ENCODE measurements at places on chromosomes 16 and 17.

- peak; percentile 98 for DNase-seq
Observed at GRCh38 chr17:44137891-44138709, 3.6 kb upstream of the HROB start.

- DNase-seq, result no peak
Observed at GRCh38 chr17:12709063-12709462, 43.4 kb downstream of the MYOCD start.

- no peak for DNase-seq
Observed at GRCh38 chr17:40675905-40676304, 10.9 kb upstream of the KRT222 start.

GRCh38 chr17:32920293-32920692 is 7.7 kb upstream of the TMEM98 start:
- no peak for DNase-seq

DNA sequence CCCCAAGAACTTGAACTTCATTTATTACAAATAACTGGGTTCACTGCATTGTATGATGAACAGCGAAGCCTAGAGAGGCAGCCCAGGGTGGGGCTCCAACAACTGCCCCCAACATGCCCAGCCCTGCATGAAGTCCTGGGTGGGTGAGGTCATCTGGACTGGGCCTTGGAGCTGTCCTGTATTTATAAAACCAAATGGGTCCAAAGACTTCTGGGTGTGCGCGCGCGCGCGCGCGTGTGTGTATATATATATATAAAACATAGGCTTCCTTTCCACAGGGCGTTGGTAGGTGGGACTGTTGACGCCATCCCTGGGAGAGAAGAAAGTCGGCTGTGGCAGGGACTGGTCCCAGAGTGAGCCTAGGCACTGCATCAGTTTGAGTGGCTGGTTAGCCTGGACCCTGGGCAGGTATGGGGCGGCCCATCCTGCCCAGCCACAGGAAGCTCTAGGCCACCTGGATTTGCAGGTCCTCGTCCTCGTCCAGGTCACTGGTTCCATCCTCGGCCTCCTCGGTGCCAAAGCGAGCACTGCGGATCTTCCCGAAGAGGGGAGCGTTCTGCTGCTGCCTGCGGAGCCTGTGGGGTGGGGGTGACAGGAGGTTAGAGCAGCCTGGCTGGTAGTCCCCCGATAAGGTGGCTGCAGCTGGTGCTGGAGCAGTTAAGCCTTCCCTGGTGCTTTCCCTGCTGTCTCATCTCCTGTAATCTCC is 23.9 kb downstream of the CCDC102A start:
- no peak for DNase-seq

DNA sequence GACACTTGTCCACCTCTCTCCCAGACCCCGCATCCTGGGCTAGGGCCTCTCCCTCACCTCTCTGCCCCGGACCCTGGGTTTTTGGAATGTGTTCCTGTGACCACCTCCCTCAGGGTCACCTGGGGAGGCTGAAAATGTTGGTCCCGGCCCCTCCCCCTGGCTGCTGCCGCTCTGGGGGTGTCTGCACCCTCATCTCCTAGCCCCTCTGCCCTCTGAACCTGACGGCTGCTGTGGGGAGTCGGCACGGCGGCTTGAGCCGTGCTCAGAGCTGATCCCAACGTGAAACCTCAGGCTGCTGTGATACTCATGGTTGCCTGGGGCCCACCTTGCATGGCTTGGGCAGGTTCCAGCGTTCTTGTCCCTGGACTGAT is 42.8 kb downstream of the ADCY7 start:
- no peak for DNase-seq

DNA sequence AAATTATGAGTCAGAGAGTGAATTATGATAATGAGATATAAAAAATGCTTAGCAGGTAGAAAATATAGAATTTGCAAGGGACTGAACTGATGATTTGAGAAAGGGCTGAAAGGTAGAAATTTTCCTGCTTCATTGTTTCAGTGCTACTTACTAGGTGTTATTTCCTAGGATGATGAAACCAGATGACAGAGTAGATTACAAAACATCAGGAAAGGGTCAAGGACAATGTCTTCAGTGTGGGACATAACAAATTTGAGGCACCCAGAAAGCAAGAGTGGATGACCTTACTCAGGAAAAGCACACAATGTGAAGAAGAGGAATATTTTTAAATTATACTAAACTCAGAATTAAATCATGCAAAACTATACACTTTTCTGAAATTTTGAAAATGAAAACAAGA is 102.1 kb downstream of the SHCBP1 start:
- no peak for DNase-seq

DNA sequence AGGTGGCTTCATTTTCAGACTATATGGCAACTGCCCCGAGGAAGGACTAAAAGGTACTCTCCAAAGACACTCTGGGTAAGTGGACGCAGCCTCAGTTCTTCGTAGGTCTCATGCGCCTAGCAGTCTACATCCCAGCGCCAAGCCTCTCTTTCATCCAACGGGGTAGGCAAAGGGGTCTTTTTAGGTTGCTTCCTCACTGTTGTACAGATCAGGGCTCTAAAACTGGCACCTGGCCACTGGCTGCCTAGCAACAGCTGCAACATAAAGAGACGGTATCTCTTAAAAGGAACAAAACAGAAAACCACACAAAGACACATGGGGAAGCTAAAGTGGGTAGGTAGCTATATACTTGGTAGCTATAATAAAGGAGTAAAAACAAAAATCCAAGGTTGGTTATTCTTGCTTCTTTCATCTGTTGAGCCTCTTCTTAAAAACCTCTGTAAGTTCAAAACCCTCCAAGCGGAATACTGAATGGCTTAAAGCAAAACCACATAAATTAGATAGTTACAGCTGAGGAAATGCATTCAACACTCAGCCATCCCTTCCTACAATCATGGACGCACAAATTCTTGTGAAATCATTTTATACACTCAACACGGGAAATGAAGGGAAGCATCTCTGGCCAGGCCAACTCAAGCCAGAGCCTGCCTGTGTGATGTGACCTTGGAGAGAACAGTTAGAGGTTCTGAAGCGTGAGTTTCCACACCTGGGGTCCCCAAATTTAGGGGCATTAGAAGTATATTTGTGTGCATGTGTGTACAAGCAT is 22.7 kb downstream of the CYTH1 start:
- no peak for DNase-seq

DNA sequence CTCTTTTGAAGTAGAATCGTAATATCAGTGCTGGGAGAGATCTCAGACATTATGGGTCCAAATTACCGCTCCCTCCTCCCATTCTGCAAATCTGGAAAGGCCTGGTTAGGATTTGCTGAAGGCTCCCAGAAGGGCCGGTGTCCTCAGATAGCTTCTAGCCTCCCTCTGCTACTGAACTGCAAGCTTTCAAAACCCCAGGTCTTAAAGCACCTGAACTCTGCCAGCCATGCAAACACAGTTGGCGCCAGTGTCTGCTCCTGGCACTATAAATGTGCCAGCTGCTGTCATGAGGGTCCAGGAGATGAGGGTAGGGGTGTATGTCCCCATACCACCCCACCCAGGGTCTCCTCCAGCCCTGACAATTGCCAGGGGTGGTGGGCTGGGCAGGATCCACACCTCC is 24.2 kb downstream of the SLC5A10 start:
- no peak for DNase-seq

DNA sequence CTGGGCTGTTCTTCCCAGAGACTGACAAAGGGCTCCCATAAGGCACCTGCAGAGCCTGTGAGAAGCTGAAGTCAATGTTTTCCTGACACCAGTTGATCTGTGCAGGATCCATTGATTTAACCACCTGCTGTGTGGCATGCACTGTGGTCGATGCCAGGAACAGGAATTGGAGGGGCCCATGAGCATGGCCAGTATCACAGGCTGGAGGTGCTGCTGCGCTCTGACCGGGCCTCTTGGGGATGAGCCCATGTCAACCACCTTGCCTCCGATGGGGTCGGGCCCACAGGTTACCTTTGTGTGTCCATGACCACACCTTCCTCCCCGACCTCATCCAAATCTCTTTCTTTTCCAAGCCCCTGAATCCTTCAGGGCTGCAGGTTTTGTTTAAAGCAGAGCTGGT is 18.2 kb upstream of the STH start:
- DNase-seq, result no peak

DNA sequence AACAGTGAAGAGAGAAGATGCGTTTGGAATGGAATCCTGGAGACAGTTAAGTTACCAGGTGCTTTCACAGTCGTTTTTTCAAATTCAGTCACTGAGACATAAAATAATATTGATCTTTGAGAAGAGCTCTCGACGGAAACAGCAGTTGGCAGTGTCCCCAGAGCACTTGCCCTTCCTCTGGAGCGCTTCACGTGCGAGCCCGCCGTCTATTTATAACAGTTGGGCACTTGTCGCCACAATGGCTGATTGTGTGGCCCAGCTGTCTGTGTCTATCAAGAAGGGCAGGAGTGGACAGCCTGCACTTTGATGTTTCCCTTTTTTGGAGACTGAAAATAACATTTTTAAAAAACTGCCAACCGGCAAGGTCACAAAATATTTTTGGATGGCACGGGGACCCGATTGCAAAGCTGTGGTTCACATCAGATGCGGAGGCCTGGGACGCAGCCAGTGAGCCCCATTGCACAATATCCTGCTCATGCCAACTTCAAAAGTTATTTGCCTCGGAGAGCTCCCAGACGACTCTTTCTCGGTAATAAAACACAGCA is 62.9 kb downstream of the ADCY9 start:
- no peak for DNase-seq

GRCh38 chr16:86380030-86380429 is 130.3 kb upstream of the FOXF1 start:
- DNase-seq, result no peak

DNA sequence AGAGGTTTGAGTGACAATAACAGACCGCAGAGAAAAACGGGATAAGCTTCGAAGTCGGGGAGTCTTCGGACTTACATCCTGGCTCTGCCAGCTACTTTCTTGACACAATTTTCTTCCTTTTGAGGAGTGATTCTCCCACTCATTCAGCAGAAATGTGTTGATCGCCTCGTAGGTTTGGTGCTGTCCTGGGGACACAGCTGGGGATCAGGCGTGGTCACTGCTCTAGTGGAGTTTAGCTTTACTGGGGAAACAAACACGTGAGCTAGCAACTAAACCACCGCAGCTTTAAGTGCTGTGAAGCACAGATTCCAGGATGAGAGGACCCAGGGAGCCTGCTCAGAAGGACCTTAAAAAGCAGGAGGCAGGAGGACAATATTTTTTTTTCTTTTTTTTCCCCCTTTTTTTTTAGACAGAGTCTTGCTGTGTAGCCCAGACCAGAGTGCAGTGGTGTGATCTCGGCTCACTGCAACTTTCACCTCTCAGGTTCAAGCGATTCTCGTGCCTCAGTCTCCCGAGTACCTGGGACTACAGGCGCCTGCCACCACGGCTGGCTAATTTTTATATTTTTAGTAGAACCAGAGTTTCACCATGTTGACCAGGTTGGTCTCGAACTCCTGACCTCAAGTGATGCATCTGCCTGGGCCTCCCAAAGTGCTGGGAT is 858 bp downstream of the NUBP1 start:
- DNase-seq, result no peak

- no peak for DNase-seq
Observed at GRCh38 chr17:51397361-51398127, 137.2 kb downstream of the UTP18 start.

DNA sequence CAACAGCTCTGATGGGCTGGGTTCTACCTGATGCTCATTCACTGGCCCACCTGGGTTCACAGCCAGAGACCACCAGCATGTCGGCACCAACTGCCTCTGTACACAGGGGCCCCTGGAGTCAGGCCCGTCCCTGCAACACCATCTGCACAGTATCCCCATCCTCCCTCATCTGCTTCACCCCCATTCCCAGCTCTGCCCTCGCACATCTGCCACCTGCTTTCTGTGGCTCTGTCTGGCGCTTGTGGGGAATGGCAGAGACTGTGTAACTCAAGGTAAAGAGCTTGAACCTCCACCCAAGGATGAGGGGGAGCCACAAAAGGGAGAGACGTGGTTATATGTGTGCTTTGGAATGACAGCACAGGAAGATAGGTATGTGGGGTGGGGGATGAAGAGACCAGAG is 27.2 kb downstream of the SMPD3 start:
- DNase-seq, result no peak

GRCh38 chr16:18792836-18793433 is 2.8 kb upstream of the RPS15A start:
- no peak for DNase-seq

- DNase-seq, result no peak
Observed at GRCh38 chr17:80080081-80080480, 21.3 kb upstream of the GAA start.

DNA sequence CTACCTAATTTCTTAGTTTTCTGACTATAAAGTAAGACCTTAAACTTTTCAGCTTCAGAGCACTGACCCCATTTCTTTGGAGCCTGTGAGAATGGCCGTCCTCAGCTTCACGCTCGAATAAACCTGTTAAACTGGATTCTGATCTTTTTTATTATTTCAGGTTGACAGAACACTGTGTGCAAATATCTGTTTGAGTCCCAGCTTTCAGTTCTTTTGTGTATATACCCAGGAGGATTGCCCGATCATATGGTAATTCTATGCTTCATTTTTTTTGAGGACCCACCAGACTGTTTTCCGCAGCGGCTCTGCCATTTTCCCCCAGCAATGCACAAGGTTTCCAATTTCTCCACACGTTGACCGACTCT is 19.8 kb upstream of the KCNH6 start:
- no peak for DNase-seq

DNA sequence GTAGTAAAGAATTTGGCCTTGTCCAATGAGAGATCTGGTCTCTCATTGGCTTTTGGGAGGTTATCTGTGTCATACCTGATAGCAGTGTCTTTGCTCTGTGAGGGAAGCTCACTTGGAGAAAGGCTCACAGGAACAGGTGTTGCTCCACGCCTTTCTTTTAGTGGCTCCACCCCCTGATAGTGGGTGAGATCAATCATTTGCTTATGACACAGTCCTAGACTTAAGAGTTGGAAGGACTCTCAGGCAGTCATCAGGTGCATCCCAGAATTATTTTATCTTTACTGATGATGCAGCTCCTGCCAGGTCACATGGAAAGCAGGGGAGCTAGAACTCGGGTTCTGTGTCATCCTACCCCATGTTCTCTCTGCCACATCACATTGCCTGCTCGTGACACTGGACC is 59.3 kb downstream of the CENPV start:
- no peak for DNase-seq

DNA sequence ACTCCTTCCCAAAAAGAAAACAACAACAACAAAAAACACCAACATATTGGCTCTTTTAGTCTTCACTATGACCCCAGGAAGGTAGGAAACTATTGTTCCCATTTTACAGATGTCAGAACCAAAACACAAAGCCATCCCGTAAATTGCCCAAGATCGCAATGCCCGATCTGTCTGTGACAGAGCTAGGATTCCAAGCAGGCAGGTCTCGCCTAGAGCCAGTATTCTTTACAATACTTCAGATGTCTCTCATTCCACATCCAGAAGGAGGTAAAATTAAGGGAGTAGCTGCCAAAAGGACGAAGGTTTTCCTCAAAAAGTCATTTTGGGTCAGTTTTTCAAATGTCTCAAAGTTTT is 21.7 kb downstream of the GRB2 start:
- no peak for DNase-seq

All from AG04450 (cell line).